Activated CD4-positive, alpha-beta T cell treated with anti-CD3 and anti-CD28 coated beads, Interleukin-2, amount 50 U/mL, for 4 hours (primary cell): ENCODE measurements at places on chromosomes 16 and 17.

DNA sequence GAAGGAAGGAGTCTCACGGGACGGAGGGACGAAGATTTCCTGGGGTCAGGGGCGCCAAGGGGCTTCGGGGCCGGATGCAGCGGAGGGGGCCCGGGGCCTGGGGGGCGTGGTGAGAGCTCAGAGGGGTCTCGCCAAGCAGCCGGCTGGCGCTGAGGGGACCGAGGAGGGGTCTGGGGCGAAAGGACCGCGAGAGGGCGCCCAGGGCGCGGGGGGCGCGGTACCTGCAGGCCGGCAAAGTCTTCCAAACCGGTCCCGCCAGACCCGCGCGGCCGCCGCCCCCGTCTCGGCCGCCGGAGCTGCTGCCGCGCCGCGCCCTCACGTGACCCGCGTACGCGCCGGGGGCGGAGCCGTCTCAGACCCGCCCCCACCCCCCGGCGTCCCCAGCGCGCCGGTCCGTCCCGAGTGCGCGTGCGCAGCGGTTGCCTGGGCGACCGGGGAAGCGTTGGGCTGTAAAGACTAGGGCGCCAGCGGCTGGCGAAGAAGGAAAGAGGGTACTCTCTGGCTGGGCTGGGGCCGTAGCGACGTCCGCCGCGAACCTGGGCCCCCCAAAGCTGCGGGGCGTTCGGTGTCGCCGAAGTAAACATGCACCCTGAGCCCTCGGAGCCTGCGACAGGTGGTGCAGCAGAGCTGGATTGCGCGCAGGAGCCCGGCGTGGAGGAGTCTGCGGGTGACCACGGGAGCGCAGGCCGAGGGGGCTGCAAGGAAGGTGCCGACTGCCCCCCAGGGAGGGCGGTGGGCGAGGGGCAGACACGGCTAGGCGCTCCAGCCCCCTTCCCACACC is at the start of the genes DNAAF1 and HSDL1:
DNAAF1 (plus strand) TSS at position 450 of the 781 bp plus-strand sequence; CDS start at position 583, 133 bp downstream.
HSDL1 (minus strand) TSS at position 319 of the 781 bp plus-strand sequence. CDS start 13,856 bp downstream, outside the sequence.
- DNase-seq, result peak; percentile 90

DNA sequence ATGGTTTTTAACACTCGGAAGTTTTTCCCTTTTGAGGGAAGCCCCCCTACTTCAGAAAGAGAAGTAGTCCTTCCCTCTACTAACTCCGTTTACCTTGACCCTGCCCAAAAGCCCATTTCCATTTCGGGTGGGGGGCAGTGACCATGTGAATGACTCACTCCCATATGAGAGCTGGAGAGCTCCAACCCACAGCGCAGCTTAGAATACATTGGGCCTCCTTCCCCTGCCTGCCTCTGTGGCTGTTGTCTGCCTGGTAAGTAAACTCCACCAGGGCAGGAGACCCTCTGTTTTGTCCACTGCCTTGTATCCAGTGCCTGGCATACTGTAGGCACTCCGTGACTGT is 985 bp downstream of the SGSM2 start:
- DNase-seq, result no peak

GRCh38 chr16:70688246-70688742 is 2.4 kb upstream of the MTSS2 start:
- DNase-seq, result no peak

GRCh38 chr17:55266958-55267688 is 2.4 kb downstream of the HLF start:
- no peak for DNase-seq

GRCh38 chr17:4540224-4540651 is 14.9 kb downstream of the MYBBP1A start:
- DNase-seq, result no peak

DNA sequence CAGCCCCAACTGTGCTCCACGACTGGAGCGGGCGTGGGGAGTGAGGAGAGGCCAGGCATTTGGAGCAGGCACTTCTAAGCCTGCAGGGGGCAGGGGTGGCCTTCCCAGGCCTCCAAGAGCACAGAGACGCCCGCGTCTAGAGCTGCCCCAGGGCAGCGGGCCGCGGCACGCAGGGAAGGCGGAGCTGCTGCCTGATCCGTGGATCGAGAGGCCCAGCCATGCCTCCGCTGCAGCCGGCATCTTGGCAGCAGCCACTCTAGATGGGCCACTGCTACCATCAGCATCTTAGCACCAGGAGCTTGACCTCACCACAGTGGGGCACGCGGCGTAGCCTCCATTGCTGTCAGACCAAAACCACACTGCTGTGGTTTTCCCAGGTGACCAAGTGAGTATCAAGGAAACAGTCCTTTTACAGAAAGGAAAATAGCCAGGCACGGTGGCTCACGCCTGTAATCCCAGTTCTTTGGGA is 20.4 kb upstream of the WDR45B start:
- DNase-seq, result peak; percentile 15

GRCh38 chr16:65896448-65897153 is 469.9 kb upstream of the CDH5 start:
- DNase-seq, result no peak

- DNase-seq, result no peak
Observed at GRCh38 chr17:15262291-15263205, 2.6 kb downstream of the PMP22 start.

DNA sequence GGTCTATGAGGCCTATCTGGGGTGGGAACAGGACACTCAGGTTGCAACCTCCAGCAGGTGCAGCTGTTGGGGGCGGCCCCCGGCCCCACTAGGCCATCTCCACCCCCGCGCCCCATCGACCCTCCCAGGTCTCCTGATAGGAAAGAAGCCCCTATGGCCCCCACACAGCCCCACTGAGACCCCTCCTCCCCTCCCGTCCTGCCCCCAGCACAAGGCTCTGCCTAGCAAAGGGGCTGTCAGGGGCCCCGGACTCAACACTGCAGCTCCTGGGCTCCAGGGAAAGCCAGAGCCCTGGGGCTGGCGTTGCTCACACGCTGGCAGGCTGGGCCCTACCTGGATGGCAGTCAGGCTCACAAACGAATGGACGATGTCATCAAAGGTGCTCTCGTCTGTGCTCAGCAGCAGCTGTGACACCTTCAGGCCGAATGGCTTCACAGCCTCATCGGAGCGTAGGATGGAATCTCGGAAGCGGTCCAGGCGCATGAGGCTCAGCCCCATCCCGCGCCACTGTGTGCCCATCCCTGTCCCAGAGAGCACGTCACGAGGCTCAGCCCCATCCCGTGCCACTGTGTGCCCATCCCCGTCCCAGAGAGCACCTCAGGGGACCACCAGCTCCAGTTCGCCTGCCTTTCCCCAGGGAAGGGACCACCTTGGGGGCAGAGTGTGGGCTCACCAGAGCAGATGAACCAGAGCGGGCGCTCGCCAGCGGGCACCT is 7.3 kb downstream of the FASN start:
- no peak for DNase-seq

DNA sequence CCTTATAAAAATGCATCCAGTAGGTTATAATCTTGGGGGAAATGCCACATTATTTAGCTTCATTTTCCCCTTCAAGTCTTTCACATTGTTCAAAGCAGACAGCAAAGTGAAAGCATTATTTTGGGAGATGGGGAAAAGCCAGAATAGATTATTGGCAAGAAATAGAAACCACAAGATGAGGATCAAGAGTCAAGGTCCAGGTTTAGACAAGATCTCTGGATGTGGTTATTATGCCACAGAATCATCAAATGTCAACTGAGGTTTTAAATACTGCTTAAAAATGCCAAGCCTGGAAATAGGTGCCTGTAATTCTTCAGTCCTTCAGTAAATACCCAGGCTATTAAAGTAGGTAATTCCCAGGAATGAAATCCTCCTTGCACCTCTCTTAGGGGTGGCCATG is 65.1 kb upstream of the ALOX12 start:
- DNase-seq, result no peak

GRCh38 chr16:31880322-31880979 is 6.8 kb downstream of the ZNF267 start:
- no peak for DNase-seq

DNA sequence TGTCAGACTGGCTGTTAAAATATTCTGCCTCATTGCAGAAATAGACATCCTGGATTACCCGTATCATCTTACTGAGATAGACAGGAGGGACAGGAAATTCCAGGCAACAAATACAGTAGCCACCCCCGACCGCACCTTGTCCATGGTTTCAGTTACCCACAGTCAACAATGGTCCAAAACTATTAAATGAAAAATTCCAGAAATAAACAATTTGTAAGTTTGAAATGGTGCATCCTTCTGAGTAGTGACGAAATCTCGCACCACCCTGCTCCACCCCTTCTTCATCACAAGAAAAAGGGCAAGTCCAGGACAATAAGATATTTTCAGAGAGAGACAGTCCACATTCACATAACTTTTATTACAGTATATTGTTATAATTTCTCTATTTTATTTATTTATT is 23.6 kb upstream of the PRSS54 start:
- no peak for DNase-seq
